ENCODE measurements at places on chromosomes 12 and 14.

DNA sequence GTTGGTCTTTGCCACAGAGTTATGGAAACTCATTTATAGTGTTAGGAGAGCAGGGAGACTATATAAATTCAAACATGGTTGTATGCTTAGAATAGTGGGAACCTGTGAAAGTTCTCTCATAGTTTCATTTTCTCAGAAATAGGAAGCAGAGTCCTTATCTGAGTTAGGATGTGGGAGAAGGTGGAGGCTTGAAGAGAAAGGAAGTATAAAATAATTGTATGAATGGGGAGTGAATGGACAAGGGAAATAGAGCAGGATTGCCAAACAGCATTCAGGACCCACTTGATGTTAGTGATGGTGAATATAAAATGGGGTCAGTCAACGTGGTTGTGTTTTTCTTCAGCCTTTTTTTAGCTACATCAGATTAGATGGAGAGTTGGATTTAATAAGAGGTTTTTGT is 34.0 kb upstream of the TPH2 start:
- no peak for DNase-seq

DNA sequence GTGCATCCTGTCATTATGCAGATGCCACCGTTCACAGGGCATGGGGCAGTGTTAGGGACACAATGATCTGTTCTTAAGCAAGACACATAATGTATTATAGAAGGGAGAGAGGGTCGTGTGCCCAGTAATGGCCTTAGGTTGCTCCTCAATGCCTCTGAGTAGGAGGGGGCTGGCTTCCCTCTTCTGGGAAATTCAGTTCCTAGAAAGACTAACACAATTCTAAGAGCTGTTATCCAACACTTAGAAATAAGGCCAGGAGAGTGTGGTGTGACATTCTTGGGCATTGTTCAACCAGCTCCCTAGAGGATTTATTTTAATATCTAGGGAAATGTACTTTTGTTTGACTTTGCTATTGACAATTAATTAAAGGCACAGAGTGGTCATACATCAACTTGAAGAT is 118.5 kb downstream of the ADCK1 start:
- DNase-seq = no peak

DNA sequence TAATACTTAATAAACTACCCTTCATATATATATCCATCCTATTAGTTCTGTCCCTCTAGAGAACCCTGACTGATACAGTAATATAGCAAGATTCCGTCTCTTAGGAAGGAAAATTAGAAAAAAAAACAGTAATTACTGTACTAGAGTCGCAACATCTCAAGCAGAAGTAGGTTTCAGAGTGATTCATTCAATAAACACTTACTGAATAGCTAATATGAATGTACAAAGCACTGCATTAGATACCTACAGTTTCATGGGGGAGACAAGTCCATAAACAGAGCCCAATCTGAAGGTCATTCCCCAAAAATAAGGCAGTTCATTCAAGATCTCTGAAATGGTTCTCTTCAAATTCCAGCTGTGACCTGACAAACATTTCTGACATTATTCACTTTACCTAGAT is 9.9 kb downstream of the CERS5 start:
- no peak for DNase-seq

DNA sequence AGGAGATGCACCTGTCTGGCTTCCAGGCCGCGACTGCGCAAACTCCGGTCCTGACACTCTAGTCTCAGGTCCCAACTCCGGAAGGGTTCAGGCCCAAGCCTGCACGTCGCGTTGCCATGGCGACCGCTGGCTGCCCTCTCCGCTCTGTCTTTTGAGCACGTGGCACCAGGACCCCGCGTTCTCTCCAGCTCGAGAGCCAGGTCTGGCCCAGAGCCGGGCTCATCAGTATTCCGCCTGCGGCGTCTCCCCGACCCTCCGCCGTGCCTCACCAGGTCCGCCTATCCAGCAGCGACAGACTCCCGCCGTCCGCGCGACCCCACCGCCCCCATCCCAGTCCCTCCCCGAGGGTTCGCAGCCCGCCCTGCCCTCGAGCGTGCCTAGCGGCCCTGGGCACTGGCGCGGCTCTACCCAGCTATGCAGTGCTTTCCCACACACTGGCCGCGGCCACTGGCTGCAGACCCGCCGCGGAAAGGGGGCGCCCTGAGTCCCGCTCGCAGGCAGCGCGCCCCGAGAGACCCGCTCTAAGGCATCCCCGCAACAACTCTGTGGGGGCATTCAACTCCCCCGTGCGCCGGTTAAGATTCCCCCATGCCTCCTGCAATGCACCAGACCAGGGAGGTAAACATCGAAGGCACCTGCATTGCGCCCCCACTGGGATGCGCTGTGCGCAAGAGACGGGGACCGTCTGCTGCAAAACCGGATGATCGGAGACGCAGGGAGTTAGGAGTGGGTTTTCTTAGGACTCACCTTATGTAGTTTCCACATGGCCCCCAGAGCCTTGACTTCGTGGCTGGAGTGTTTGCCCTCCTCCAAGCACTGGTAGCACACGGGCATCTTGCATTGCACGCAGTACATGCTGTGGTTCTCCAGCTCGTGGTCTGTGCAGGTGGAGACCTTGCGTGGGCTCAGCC is 1.3 kb downstream of the TRIM9 start:
- peak; percentile 25 for DNase-seq

GRCh38 chr12:122421187-122421820 is 1.2 kb downstream of the CLIP1 start:
- DNase-seq = no peak

DNA sequence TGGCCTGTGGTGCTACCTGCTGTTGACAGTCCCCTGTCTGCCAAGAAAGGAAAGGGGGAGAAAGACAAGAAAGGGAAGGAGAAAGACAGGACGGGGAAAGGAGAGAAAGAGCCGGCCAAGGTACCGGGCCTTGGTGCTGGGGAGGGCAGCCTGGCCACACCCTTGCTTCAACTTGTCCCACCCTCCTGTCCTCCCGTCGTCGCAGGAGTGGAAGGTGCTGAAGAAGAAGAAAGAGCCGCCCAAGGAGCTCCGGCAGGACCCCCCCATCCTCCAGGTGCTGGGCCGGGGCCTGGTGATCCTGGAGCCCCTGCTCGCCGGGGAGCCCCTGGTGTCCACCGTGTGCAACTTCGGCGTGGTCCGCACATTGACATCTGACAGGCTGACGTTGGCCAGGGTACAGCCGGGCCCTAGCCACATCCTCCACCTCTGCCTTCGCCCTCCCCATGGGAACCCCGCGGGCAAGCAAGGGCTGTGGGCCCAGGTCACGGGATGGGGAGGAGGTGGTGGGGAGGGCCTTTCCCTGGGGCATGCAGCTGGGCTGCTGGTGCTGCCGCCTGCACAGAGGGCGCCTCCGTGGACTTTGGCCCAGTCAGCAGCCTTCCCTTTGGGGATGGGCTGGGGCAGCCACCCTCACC is 2.9 kb upstream of the B3GNT4 start:
- no peak for DNase-seq

GRCh38 chr12:57224973-57225679 is 4.4 kb upstream of the SHMT2 start:
- DNase-seq = no peak

- DNase-seq = no peak
Measured at GRCh38 chr14:91154851-91155625, 41.2 kb downstream of the DGLUCY start.

GRCh38 chr12:39157696-39158342 is 252.4 kb upstream of the CPNE8 start:
- DNase-seq = no peak

- DNase-seq = no peak
Measured at GRCh38 chr12:82931349-82932116, 244.8 kb downstream of the TMTC2 start.

GRCh38 chr14:57392830-57393229 is 2.4 kb downstream of the NAA30 start:
- no peak for DNase-seq

DNA sequence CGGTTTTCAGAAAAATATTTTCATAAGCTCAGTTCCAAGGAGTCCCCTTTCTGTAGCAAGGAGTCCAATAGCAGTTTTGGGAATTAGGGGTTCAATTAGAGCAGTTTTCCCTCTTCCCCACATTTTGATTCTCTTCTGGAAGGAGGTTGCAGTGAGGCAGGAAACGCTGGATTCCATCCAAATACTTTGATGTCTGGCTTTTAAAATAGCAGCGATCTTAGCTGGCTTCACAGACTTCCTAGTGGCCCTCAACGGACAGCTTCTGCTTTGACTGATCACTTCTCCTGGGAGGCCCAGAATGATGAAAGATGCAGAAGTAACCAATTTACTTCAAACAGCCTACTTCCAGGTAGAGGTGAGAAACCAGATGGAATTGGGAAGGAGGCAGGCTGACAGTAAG is 63.1 kb downstream of the C12orf75 start:
- DNase-seq = no peak

- DNase-seq = no peak
Measured at GRCh38 chr14:104239861-104240301, 101.5 kb downstream of the KIF26A start.

GRCh38 chr14:92960706-92961566 is 38.0 kb downstream of the CHGA start:
- no peak for DNase-seq

DNA sequence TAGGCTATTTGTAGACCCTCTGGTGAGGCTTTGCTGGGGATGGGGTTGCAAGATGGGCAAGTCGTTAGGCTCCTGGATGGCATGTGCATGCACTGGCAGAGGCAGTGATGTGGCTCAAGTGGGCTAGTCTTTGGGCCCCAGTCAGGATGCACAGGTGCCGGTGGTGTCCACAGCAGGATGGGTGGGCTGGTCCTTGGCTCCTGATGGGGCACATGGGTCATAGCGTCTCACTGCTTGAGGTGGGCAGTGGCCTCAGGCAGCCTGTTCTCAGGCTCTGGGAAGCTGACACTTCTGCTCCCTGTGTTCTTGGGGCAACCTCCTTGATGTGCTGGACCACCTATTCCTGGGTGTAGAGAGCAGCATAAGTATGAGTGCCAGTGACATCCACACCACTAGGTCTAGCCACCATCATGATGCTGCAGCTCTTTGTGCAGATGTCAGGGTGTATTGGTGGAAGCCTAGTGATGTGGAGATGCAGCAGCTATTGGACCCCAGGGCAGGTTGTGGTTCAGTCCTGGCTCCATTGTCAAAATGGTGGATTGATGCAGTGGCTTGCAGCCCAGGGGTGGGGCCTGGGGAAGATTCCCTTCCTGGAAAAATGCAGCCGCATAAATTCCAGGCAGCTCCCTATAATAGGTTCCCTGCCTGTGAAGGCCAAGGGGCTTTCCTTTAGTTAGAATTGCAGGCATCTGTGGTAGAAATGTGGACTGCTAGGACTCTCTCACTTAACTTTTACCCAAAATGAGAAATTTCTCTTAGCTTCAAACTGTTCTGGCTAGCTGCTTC is 742.5 kb upstream of the MDGA2 start:
- DNase-seq = no peak

DNA sequence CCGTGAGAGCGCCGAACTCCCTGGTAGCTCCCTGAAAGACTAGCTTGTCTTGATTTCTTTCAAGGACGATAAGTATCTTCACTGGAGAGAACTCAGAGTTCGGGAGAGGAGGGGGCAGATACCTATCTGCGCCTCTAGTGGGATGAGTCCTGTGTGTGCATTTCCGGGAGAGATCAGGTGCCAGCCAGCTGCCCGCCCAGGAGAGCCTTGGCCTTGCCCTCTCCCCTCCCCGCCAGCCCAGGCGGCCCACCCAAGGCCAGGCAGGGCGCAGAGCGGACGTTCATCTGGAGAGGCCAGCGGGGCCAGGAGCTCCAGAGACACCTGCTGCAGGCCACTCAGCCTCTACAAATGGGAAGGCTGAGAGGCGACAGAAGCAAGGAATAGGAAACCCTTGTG is 1.0 kb downstream of the CD9 start:
- DNase-seq = no peak

DNA sequence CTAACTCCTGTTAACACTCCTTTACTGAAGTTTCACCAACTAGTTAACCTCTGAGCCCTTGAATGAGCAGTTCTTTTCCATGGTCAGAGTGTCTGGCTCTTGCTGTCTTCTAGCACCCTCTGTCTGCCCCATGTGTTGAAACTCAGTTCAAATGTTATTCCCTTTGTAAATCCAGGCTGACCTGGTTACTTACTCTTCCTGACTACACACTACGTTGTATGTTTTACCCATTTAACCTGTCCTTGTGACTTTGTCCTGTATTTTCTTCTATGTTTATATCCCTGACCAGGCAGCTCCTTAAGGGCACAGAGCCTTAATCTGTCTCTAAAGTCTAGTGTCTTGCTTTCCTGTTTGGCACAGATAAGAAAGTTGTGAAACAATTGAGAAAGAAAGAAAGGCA is 389.0 kb upstream of the RPL10L start:
- DNase-seq = no peak

DNA sequence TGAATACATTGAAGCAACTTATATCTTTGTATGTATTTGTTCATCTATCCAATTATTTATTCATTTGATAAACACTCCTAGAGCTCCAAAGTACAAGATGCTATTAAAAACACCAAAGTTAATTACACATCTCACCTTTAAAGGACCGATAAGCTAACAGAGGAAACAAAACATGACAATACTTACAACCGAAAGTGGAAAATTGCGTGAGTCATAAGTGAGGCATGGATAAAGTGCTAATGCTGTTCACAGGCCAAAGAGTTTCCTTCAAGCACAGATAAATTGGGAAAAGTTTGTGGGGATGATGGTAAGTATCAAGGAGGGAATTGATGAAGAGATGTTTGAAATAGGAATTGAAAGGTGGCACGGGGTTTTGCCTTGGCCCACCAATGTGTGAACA is 172.8 kb upstream of the KITLG start:
- DNase-seq = no peak

DNA sequence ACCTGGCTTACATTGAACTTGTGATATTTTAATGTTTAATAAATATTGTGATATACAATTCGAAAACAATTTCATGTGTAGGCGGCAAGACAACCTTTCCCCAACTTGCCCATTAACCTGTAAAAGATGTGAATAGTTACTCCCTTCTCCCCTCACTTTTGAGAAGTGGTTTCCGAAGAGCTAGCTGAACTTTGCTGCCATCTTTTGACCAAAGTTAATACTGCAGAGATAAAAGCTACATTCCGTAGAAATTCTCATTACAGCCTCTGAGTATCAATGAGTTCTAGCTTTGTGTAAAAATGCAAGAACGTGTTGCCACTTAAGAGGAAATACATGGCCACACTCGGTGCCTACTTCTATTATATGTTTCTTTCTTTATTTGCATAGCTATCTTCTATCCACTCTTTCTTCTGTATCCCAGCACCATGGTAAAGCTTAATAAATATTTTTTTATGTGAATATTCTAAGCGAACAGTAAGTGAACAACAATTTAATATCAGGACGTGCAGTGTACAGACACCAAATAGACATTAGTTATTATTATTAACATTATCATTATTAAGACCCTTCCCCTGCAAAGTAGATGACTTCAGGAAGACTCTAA is 105.1 kb upstream of the TMEM260 start:
- no peak for DNase-seq

DNA sequence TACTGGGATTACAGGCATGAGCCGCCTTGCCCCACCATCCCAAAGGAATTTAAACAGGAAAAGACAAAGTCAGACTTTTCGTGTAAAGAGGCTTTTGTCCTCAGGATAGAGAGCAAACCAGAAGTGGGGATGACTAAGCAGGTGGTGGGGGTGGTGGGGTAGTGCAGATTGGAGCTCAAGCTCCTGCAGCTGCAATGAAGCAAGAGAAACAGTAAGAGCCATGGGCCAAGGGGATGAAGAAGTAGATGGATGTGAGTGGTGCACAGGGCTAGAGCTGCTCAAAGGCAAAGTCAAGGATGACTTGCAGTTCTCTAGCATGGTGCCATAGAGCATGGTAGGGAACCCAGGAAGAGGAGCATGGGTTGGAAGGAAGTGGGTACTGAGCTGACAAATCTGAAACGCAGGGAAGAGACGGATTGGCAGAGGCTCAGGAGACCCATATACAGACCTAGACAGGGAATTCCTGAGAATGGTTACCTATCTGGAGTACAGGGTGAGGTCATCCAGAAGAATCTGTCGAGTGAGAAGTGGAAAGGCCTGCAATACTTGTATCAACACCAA is 11.4 kb upstream of the RNF34 start:
- no peak for DNase-seq

Data from D721Med (cell line).